ENCODE measurements at places on chromosomes 16 and 17.

DNA sequence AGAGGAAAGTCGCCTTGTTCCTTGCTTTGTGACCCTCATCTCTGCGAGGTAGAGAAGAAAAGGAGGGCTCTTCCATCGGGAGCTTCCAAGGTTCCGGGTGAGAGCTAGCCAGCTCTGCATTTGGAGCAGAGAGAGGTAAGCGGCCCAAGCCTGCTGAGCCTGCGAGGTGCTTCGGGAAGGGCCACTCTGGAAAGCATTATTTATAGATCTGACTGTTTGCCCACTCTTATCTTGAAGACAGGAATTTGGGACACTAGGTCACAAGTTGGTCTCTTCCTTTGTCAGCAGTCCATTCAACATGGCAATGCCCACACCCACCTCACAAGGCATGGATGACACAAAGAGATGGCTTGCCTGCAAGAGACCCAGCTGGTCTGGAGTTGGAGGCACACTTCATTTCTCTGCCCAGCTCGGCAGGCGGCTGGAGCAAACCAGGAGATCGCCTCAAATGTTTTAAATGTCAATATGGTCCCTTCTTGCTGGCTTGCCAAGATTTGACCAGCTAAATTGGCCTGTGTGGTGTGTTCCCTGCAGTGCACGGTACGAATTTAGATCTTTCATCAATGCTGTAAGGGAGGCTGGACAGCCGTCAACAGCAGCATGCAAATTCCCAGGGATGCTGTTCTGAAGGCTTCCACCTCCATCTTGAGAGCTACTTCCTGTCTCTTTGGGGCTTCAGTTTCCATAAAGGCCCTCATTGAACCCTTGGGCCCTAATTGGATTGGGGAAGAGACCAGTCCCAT, 19.5 kb downstream of the CBX4 start:
- DNase-seq, result no peak

- no peak for DNase-seq
Observed at GRCh38 chr17:7854851-7855659, at the start of gene TMEM88. Gene TMEM88, plus strand, starts transcription at chr17:7855066. Its CDS starts 9 bp downstream, at chr17:7855075.

GRCh38 chr17:70353408-70354092, 184.2 kb downstream of the KCNJ2 start:
- DNase-seq, result no peak

DNA sequence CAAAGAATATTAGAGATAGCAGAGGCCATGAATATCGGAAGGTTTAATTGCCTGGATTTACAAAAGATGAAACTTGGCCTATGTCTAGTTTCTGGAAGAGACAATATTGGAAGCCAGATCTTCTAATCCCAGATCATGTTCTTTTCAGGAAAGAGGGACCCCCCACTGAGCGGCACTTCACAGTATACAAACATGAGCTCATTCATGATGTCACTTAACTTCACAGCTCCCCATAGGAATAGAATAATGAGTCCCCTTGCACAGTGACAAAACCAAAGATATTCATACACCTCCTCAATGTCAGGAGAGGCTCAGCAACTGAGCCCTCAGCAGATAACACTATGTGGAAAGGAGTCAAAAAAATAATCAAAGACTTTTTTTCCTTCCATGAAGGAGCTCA, 147.5 kb downstream of the CDH11 start:
- DNase-seq, result no peak

DNA sequence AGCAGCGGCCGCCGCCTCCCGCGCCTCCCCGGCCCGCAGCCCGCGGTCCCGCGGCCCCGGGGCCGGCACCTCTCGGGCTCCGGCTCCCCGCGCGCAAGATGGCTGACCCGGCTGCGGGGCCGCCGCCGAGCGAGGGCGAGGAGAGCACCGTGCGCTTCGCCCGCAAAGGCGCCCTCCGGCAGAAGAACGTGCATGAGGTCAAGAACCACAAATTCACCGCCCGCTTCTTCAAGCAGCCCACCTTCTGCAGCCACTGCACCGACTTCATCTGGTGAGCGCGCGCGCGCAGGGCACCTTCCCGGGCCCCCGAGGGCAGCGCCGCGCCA, 258 bp downstream of the PRKCB start:
- DNase-seq, result no peak

- DNase-seq, result no peak
Observed at GRCh38 chr16:89123001-89123830, 29.6 kb downstream of the ACSF3 start.

DNA sequence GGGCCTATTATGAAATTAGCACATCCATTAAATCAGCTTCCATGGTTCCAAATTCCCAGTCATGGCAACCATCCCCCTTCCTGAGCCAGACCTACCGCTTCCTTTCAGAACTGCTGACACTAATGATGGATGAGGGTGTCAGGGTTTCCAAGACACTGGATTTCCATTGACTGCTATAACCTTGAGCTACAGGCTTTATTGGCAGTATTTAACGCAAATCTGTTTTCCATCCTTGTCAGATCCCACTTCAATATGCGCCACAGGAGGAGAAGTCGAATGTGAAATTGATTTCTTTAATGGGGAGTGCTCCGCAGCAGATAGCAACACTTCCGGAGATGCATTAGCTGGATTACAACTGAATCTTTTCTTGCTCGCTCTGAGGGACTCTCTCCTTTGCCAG, 197.1 kb downstream of the HS3ST4 start:
- DNase-seq, result no peak

- DNase-seq, result no peak
Observed at GRCh38 chr17:82565551-82565950, 46.0 kb downstream of the FOXK2 start.

GRCh38 chr16:82972331-82972919, 345.7 kb downstream of the CDH13 start:
- DNase-seq, result no peak

DNA sequence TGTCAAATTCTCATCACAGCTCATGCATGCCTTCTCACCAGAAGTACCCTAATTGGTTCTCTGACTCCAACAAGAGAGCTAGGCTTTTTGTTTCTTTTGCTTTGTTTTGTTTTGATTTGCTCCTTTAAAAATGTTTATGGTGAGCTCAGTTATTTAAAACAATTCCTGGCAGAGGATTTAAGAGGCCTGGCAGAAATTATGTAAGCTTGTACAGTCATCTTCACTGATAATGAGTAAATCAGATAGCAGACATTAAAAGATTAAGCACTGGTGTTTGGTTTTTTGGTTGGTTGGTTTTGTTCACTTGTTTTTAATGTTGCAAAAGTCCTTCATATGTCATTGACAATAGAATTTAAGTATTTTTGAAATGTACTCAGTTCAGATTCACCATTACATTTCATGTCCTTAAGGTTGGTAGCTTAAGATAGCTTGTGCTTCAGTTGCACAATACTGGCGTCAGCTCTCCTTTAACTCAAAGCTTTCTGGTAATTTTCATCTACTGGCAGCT, 378.9 kb downstream of the CDH13 start:
- DNase-seq, result no peak

DNA sequence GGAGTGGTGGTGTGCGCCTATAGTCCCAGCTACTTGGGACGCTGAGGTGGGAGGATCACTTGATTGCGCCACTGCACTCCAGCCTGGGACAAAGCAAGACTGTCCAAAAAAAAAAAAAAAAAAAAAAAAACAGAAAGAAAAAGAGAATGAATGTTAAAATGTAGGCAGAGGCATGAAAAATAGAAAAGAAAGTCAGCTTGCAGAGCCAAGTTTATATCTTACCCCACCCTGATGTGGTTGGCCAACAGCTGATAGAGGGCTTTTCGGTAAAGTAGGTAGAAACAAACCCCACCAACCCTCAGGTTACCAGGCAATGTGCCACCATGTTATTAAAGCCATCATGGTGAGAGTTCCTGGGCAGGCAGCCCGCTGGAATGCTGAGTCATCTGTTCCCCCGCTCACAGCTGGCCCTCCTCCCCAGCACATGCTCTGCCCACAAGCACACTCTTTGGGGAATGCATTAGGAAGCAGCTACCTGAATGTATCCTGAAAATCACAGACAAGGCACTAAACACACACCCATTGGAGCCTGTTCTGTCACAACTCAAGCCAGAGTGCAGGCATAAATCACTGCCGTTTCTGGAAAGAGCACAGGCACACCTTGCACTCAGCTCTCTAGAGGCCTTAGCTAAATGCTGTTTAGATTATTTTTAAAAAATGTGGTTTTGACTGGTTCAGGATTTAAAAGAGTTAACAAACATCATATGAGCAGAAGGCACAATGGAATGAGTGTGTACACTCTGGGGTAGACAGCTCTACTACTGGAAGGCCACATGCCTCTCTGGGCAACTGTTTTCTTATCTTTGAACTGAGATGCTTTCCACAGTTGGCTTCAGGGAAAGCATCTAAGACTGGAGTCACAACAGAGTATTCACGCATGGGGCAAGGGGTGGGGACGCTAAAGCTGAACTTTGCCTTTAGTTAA, 128.5 kb downstream of the PARN start:
- DNase-seq, result peak; percentile 23

DNA sequence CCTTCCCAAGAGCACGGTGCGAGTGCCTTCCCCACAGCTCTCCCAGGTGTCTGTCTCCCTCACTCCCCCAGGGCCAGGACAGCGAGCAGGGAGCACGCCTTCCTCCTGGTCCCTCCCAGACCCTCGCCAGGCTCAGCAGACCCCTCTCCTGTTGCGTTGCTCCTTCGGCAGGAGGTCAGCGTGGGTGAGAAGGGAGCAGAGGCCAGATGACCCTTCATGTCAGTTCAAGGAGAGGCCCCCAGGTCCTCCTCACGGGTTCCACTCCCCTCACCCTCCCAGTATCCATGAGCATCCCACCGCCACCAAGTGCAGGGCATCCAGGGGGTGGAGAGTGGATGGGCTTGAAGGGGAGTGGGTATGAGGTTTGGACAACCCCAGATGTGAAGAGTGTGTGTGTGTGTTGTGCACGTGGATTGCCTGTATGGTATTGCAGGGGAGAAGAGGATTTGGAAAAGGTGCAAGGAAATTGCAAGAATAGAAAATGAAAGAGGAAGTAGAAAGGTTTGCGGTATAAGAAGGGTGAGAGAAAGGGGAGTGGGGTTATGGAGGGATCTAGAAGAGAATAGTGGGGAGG, 17.7 kb downstream of the SGCA start:
- DNase-seq, result no peak

- DNase-seq, result no peak
Observed at GRCh38 chr16:73997971-73998370, 298.6 kb upstream of the PSMD7 start.

DNA sequence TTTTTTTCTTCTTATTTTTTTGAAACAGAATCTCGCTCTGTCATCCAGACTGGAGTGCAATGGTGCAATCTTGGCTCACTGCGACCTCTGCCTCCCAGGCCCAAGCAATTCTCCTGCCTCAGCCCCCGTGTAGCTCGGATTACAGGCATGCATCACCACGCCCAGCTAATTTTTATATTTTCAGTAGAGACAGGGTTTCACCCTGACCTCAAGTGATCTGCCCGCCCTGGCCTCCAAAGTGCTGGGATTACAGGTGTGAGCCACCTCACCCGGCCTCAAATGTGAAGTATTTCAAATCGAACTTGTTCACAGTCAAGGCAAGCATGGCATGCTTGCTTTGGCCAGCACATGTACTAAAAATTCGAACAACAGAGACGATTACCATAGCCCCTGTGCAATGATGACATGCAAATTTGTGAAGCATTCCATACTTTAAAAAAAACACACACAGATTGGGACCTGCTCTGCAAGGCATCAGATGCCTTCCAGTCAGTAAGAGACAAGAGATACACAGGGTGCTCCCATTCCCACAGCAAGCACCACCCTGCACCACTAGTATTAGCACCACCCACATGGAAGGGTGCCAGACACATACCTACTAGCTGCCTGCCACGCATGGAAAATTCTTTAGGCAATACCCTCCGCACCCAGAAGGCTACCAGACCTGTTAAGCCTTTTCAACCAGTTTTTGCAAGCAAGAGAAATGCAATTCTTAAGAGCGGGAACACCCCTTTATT, 47.2 kb downstream of the ANKRD11 start:
- DNase-seq, result peak; percentile 97

- peak; percentile 89 for DNase-seq
Observed at GRCh38 chr16:2983706-2984136, 3.5 kb upstream of the PKMYT1 start.

- no peak for DNase-seq
Observed at GRCh38 chr17:3724378-3725077, 825 bp downstream of the HASPIN start.

GRCh38 chr16:53962041-53962440, 258.1 kb downstream of the FTO start:
- no peak for DNase-seq

DNA sequence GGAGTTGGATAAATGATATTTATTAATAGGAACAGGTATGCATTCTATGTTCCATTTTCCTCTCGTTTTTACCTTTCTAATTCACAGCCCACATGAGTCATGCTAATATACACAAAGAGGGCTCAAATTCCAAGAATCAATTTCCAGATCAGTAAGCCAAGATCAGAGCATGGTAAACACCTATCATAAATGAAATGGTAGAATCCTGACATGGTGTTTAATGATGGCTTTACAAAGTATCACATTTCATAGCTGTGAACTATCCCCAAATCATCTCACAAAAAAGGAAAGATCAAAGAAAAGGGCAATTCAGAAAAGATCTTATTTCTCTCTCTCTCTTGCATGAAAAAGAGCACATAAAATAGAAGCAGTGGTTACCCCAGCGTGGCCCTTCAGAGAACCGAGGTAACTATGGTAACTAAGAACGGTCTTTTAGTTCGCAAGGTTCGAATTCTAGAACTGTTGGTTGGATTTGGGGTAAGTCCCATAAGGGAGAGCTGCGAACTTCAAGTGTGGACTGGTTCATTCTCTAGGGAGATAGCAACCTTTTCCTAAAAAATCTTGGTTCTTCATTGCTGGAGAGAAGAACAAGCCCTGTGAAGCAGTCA, 73.0 kb downstream of the MARCHF10 start:
- DNase-seq, result no peak

DNA sequence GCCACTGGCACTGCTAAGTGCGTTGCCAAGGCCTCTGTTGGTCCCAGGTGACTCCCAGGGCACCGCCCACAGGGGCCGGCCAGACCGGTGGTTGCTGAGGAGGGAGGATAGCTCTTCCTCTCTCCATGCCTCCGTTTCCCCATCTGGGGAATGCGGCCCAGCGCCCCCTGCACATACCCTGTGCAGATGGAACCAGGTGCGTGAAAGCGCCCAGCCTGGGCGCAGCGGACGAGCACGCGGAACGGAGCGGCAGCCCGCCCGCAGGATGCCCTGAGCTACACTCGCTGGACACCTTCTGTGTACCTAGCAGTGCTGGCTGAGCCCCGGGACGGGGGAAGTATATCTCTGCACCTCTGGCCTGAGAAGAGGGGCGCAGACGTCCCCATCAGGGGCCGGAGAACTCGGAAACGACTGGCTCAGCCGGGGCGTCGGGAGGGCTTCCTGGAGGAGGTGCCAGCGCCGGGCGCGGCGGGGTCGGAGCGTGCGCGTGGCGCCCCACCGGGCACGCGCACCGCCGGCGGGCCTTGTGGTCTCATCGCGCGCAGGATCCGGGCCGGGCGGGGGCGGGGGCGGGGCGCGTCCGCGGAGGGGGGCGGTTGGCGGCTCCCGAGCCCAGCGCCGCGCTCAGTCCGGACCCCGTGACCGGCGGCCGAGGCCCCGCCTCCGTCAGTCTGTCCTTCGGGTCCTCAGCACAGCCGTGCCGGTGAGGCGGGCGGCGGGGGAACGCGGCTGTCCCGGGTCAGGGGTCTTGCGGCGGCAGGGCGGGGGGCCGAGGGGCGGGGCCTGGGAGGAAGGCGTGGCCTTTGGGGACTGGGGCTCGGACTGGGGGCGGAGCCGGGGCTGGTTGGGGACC, at the start of the genes CCDC78 and HAGHL:
CCDC78 (minus strand) TSS at position 6 of the 853 bp plus-strand sequence. CDS start 76 bp downstream, outside the sequence.
HAGHL (plus strand) TSS at position 669 of the 853 bp plus-strand sequence. CDS start 404 bp downstream, outside the sequence.
- peak; percentile 79 for DNase-seq

Measured in T47D (cell line).